ENCODE measurements at places on chromosomes 7 and 10. TPM values are rescaled to one million over a fixed set of nuclear protein-coding genes. Genes with fewer than 3 reads are reported as not detected.

The GPR158 gene
- 14.3 TPM for total RNA-seq

The STOX1 gene
- total RNA-seq, result 15.7 TPM

The TRIM8 gene
- total RNA-seq, result 50.1 TPM

The OR9A4 gene
- total RNA-seq, result 0.23 TPM
